ENCODE measurements at places on chromosomes 2 and 18. TPM values are rescaled to one million over a fixed set of nuclear protein-coding genes. Genes with fewer than 3 reads are reported as not detected.

DNA sequence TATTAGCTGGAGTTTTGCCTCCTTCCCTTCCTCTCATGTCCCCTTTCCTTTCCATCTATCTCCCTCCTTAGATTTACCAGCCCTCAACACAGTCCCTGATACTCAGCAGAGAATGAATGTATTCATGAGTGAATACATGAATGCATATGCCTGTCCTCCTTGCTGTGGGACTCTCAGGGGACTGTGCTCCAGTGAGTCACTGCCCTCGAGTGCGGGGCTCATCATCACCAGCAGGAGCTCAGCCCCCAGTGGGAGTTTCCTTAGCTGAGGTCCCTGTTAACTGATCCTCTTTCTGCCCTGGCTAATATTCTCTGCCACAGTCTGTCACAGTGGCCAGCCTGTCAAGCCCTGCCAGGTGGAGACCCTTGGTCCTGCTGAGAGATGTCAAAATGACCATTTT, 104.9 kb upstream of the LHCGR start:
- no peak for DNase-seq

DNA sequence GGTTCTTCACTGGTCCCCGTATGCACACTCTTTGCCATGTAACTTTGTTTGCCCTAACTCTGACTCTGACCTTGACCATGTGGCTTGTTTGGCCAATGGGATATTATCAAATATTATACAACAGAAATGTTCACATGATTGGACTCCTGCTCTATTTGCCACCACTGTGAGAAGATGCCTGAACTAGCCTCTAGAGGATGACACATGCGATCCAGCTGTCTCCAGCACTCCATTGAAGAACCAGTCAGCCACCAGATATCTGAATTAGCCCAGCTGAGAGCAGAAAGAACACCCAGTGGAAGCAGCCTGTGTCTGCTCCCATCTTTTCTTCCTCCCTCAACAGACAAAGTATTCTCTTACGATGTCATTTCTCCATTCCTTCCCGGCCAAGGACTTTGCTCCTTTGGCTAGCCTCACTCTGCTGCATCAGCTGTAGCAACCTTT, 412.1 kb downstream of the IRS1 start:
- no peak for DNase-seq

- DNase-seq, result no peak
Observed at GRCh38 chr2:205682971-205683501, 735 bp downstream of the NRP2 start.

DNA sequence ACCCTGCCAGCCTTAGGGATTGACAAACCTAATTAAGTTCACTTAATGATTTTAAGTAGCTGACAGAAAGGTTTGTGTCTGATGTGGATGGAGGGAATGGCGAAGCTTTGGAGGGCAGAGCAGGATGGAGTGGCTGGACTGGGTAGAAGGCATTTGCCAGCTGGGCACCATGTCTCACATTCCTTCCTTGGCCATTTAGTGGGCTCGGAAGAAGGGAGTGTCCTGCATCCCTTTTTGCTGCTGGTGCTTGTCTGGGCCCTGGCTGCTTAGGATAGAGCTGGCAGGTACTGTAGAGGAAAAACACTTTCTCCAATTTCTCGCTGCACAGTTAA, 166.7 kb downstream of the CLIP4 start:
- DNase-seq, result no peak

- no peak for DNase-seq
Observed at GRCh38 chr18:72122103-72122502, 422.0 kb downstream of the CBLN2 start.

DNA sequence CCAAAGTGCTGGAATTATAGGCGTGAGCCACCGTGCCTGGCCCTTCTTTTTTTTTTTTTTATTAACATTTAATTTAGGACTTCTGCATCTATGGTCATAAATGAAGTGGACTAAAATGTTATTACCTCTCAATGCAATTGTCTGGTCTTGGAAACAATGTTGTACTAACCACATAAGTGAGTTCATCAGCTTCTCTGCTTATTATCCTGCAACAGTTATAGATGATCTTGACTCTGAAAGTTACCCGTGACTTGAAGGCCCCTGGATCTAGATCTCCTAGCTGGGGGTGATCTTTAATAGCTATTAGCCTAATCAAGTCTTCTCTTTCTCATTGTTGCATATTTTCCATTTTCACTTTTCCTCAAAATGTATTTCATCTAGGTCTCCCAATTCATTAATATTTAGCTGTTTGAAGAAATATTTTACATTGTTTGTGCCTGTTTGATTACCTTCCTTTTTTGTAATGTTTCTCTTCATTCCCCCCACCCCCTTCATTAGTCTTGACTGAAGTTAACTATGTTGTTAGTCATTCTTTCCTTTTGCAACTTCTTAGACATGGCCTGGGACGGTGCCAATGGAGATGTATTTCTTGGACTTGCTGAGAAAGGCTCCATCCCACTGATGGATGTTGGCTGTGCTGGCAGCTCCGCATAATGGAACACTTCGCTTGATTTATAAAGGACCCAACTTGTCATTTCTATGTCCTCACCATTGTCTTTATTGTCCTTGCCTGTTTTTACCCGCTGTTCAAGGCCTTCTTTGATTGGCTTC, 141.6 kb upstream of the RIOK3 start:
- no peak for DNase-seq

Gene GPR39
- 11.2 TPM for total RNA-seq

DNA sequence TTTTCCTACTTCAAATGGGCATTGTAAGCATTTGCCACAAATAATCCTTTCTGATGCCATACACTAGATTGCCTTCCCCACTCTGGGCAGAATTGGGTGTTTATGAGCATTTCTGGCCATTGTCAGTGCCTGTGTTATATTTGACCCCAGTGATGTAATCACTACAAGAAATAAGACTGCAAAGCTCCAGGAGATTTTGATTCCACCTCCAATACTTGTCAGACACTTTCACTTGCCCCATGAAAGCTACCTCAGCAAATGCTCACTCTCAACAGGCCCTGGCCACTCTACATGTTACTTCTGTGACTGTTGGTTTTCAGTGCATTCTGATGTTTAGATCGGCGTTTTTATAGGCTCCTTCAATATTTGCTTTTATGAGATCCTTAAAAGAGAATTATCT, 135.1 kb downstream of the GFPT1 start:
- no peak for DNase-seq

GRCh38 chr18:58915995-58916394, 51.3 kb downstream of the ZNF532 start:
- DNase-seq, result no peak

Gene ANKRD30B
- total RNA-seq, result not detected

DNA sequence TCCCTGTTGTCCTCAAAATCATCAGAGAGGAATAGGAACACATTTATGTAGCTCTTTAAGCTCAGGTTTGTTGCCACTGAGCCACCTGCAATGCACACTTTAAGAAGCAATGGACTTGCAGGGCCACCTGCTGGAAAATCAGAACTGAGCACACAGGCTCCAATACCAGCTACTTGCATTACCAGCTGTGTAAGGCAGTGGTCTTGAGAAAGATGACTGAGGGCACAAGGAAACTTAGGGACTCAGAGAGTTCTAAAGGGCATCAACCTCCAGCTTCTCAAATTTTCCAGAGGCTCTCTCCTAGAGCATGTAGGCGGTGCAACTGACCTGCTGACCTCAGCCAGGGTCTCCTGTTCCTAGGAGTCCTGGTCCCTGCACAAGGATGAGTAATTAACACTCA, 2.5 kb upstream of the CNDP2 start:
- no peak for DNase-seq

Gene ACVR2A
- total RNA-seq, result 18.2 TPM

- DNase-seq, result no peak
Observed at GRCh38 chr2:108635630-108636354, 83.5 kb upstream of the RANBP2 start.

- DNase-seq, result no peak
Observed at GRCh38 chr18:33749834-33750233, 171.8 kb downstream of the ASXL3 start.

Gene MGAT4A
- total RNA-seq, result 82.0 TPM

GRCh38 chr2:239604861-239605260, 204.0 kb upstream of the HDAC4 start:
- DNase-seq, result no peak

- DNase-seq, result no peak
Observed at GRCh38 chr2:220192994-220193753, 565.7 kb downstream of the SLC4A3 start.

DNA sequence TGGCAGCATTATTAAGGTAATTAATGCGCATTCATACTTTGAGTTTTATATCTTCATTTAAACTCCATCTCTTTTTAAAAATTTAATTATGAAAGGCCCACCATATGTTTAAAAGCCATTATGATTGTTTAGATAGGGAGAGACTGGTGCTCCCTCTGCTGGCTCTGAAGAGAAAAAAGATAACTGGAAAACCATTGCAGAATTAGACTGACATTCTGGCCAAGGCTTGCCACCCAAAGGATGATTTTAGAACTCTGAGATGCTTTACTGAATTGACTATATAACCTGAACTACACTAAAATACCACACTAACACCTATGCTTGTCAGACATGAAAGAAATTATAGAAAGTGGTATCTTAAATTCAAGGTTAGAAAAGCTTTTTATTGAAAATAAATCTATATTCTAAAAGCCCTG, 127.6 kb upstream of the SPOPL start:
- no peak for DNase-seq

DNA sequence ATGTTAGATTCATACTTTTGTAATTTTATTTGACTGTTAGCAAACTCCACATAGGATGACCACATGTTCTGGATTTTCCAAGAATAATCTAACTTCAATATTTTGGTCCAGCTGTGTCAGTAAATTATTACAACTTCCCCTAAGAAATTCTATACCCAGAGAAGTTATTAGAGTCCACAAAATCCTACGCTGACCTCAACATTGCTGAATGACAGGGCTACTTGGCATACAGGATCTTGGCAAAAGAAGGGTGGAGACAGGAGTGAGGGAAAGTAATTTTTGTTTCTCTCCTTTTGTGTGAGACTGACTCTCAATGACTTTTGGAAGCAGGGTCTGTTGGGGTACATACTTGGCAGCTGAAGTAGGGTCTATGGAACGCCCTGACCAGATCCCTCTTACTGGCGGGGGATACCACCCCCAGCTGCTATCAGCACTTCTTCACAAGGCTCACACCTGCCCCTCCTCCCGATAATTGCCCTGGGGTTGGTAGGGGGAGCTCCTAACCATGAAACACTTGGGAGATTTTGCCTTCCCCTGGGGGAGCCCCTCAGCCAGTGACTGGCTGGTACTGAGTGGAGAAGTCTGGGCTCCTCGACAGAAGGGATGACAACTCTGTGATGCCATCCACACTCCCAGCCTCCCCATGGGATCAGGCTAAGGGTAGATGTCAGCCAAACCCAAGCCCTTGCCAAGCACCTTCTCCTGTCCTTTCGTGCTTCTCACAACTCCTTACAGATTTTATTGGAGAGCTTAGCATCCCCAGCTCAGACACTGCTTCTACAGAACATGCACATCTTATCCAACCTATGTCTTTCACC, 110.6 kb upstream of the FHL2 start:
- no peak for DNase-seq

All from lower lobe of right lung (tissue), 2 donors.